ENCODE measurements at places on chromosomes 2 and 18.
A peak's percentile ranks its signal among the peaks of the same experiment; 100 is the strongest.

GRCh38 chr2:59752071-59752470, 801.4 kb downstream of the BCL11A start:
- DNase-seq: no peak

GRCh38 chr18:13218368-13218991, at the start of gene LDLRAD4:
Gene LDLRAD4, plus strand, starts transcription at chr18:13218760.
- peak; percentile 33 for DNase-seq

- no peak for DNase-seq
These were observed 68.4 kb downstream of the POLR1A start for GRCh38 chr2:86037141-86037794.

GRCh38 chr18:65752625-65753325, 2.0 kb downstream of the CDH7 start:
- DNase-seq: no peak

- no peak for DNase-seq
These were observed 379.6 kb downstream of the MTX2 start for GRCh38 chr2:176648700-176649297.

DNA sequence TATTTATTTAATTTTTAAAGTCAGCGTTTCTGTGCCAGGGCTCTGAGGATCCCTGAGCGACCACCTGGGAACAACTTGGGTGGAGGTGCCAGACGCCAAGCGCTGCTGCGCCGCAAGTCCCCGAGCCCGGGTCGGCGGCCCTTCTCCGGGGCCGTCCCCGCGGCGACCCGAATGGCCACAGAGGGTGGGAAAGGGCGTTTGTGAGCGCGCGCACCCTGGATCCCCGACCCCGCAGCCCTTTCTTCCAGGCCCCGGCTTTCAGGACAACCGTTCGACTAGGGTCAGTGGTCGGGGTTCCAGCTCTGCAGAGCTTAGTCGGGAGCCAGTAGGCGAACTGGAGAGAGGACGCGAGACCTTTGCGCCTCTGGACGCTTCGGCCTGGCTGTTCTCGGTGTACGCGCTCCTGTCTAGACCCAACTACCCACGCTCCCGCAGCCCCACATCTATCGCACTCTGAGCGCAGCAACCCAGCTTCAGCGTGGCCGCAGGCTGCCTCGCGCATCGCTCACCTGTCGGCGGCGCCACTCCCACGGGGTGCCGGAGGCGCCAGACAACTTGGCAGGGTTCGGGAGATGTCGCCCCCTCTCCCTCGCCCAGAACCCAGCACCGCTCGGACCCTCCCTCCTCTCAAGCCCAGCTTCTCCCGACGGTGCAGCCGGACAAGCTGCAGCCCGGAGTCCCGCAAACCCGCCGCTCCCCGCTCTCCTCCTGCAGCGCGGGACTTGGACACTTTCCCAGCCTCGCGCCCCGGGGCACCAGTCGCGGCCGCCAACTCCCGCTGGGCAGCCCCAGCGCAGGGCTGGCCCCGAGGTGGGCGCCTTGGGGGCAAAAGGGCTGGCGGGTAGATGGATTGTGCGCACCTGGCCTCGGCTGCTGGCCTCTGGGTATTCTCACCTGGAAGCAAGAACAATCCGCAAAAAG, 758 bp downstream of the LYPD1 start:
- DNase-seq: no peak

DNA sequence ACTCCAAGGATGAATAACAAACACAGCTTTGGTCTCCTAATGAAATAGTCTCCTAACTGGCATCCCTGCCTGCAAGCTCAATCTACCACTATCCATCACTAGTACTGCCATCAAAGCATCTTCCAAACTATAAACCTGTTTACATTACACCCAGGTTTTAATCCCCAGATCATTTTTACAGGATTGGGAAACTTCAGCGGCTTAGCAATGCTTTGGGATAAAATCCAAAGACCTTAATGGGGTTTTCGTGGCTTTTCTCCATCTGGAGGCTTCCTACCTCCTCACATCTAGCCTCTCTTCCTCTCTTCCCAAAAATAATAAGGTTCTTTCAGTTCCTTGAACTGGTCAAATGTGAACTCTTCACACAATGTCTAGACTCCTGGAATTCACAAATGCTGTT, 92.2 kb upstream of the SETBP1 start:
- no peak for DNase-seq

DNA sequence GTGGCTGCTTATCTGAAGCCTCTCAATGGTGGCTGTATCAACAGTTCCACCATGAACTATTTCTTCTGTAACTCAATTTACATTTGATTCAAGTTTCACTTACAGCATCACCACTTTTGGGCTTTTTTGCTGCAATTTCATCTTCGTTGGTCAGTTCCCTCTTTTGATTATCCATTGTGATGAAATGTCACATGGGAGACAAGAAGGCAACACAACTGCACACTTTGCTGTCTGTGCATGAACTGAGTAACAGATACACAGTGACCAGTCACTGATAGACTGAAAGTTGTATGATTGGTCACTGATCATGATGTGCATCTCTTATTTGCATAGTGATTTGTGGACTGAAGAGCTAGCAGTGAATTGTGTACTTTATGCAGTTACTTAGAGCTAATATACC, 130.7 kb upstream of the RNF152 start:
- DNase-seq: no peak

DNA sequence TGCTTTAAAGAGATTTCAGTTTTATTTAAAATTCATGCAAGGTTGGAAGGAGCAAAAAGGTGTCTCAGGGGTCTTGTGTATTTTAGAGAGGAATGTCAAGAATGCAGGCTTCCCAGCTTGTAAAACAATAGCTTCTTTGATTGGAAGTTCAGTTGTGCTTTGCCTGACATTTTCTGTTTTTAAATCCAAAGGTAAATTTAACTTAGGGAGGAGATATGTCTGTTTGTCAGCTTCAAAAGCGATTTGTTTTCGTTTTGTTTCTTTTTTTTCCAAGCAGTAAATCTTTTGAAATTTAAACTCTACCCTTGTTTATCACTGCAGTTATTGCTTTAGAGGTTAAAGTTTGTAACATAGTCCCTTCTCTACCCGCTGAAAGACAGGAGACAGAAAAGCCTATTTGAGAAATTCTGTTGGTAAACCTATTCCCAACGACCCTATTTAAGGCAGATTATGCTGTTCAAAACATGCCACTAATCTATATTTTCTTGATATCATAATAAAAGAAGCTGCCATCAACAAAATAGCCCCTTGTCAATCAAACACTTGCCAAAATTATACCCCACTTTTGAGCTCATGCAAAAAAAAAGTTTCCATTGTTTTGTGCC, 639.6 kb downstream of the IRS1 start:
- DNase-seq: no peak

GRCh38 chr18:11369556-11369955, 220.2 kb upstream of the PIEZO2 start:
- no peak for DNase-seq

- no peak for DNase-seq
These were observed 46.7 kb downstream of the REEP1 start for GRCh38 chr2:86290596-86291327.

- DNase-seq: no peak
These were observed 182.2 kb downstream of the NRP2 start for GRCh38 chr2:205864491-205864890.

DNA sequence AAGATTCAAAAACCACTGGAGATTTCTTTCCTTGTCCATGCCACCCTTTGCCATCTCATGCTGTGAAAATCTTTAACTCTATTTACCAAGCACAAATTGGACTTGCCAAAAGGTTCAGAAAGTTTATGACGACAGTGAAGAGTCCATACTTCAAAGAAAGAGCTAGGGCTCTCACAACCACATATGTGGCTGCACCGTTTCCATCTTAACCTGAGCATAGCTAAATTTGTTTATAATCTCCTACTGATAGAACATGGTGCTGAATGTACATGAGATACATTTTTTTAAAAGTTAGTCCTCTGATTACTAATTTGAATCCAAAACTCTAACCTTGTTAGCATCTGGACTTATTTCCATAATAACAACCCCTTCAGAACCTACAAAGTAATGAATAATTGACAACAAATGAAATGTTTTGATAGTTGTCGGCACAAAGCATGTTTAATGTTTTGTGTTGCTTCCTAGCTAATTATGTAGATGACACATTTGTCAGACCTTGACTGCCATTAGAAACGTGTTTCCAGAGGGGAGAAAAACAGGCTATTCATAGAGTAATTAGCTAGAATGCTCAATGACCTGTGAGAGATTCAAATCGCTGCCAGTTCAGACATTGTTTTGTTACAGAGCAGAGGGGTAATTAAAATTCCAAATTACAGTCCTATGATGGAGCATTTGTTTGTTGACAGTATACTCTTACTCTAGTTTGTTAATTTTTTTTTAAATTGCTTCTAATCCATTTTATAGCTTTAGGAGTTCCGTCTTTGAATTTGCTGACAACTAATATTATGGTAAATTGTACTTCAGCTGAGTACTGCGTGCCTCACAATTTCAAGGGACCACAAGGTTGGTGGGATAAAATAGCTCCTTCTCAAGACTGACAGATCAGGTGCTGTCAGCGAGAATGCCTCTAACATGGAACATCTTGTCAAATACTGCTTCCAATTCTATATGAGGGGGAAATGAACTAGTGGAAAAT, 31.8 kb downstream of the ARHGAP15 start:
- no peak for DNase-seq

- no peak for DNase-seq
These were observed 9.9 kb downstream of the TMBIM1 start for GRCh38 chr2:218282173-218282991.

DNA sequence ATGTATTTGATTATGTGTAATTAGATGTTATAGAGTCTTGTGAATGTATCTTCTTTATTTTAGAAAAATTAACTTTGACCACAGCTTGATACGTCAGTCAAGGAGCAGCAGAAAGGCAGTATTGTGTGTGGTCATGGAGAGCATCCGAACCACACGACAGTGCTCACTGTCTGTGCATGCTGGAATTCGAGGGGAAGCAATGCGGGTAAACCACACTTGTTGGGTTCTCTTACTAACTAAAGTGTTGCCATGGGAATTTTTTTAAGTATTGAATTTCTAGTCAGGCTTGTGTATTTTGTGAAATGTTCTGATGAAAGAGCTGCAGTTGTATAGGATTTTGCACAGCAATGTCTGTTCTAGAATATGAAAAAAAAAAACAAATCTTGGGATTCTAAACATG, 4.8 kb downstream of the PJVK start:
- DNase-seq: no peak

DNA sequence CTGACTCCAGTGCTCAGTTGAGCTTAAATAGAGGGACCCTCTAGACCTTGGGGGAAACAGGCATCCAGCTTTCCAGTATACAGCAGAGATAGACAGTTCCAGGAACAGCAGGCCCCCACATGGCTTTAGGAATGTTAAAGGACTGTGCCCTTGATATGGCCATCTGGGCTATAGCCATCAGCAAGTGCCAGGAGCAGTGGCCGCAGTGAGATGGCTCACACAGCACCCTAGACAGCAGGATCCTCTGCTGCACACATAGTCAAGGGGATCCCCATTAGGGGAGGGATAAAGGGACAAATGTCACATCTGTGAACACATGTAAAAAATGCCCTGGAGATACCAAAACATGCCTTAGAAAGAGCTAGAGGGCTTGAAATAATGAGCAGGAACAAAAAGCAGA, 213.4 kb downstream of the PTH2R start:
- DNase-seq: no peak

GRCh38 chr18:76712511-76713140, 109.7 kb upstream of the ZNF236 start:
- no peak for DNase-seq

- DNase-seq: no peak
These were observed 62.3 kb upstream of the GREB1L start for GRCh38 chr18:21179590-21180220.

- no peak for DNase-seq
These were observed 38.1 kb downstream of the LRRTM4 start for GRCh38 chr2:77484026-77484425.

- no peak for DNase-seq
These were observed 90.9 kb downstream of the LOXHD1 start for GRCh38 chr18:46566111-46566510.

- no peak for DNase-seq
These were observed 32.4 kb downstream of the FIGN start for GRCh38 chr2:163703386-163703785.

DNA sequence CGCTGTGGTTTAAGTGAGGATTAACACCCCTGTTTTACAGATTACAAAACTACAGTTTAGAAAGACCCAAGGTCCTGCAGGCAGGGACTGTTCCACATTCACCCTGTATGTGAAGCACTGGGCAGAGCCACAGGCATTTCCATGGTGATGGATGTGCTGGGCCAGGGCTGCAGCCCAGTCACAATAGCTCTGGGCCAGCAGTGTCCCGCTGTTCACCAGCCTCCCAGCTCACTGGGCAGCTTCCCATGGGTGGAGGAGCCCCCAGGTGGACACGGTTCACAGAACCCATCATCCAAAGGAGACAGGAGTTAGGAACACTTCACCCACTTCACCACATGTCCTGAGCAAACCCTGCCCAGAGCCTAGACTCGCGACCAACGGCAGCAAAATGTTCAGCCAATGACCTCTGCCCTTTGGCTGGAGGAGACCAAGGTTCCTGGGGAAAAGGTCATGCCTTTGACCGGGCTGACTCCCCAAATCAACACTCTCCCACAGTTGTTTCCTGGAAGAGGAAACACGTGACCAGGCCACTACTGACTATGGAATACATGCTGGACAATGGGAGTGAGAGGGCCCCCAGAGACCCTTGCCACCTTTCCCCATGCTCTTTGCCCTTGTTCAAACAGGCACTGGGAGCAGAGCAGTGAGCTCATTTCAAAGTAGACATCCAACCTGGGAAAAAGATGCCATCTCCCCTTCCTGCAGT, 28.0 kb upstream of the SLC35F6 start:
- no peak for DNase-seq

- peak; percentile 21 for DNase-seq
These were observed 1.4 kb downstream of the DPYSL5 start for GRCh38 chr2:26849056-26849999.

GRCh38 chr18:50805732-50806131, 14.1 kb downstream of the MRO start:
- no peak for DNase-seq

DNA sequence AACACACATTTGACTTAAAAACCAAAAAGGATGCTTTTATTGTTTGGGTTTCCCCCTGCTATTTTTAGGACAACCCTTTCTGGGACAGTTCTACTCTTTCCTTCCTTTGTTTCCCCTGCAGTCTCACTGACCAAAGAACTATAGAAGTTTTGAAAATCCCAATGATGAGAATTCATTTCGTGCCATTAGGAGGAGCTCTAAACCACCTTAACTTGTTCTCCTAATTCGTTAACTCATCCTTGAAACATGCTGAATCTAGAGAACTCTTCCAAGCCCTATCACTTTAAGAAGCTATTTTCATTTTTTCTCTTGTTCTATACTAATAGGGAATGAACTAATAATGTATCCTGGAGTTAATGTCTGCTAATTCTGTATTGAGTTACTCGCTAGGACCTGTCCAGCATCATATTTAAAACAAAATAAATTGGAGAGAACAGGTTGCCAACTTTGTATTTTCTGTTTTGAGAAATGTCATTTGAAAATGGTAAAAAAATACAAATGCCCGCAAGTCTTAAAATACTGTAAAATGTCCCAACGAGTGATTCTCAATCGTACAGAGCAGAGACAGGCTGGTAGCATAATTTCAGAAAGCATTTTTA, 62.9 kb downstream of the AFTPH start:
- DNase-seq: no peak

GRCh38 chr18:9135912-9136314, 668 bp upstream of the ANKRD12 start:
- no peak for DNase-seq
